SJSA1 (cell line): ENCODE measurements at places on chromosomes 7 and 10. TPM values are rescaled to one million over a fixed set of nuclear protein-coding genes. Genes with fewer than 3 reads are reported as not detected.
A peak's percentile ranks its signal among the peaks of the same experiment; 100 is the strongest.

C10orf62 gene
- total RNA-seq: not detected in 2 replicates

WEE2 gene
- total RNA-seq: not detected in 2 replicates

PRKG1 gene
- 0.41 TPM in 1 of 2 replicates, not detected in the other for total RNA-seq

TMEM72 gene
- total RNA-seq: not detected in 2 replicates

NEURL1 gene
- total RNA-seq: not detected in 2 replicates

DNA sequence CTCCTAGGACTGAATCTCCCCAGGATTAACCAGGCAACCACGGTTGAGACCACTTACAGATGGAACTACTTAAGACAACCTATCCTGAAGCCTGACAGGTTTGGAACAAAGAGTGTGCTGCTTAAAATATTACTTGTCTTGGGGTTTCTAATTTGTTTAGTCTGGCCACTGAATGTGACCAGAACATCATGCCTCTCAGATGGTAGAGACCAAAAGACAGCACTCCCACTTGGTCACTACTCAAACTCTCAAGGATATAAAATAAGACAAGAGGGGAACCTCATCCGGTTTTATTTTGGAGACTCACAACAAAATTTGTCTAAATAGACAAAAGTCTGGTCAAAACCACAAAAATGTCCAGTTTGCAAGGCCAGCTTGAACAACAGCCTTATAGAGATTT is 15.3 kb downstream of the MRPL32 start:
- H3K4me3 ChIP-seq: no peak overlapping the region
- H3K27ac ChIP-seq: no peak overlapping the region
- H3K36me3 ChIP-seq: no peaks in the 10 kb centered on the region
- no peaks in the 10 kb centered on the region for H3K27me3 ChIP-seq
- H3K4me1 ChIP-seq: 0 out of 2 replicates have a peak, but pooled peaks cover 5% of the 10 kb centered on the region
- DNase-seq: no peak

- no peak for DNase-seq
- no peak overlapping the region for H3K4me3 ChIP-seq
- peaks cover 47% of the 10 kb centered on the region for H3K4me1 ChIP-seq
- H3K27ac ChIP-seq: peak overlapping the region; percentile 86
Observed at GRCh38 chr10:110625356-110625894, 18.7 kb upstream of the RBM20 start.

GRCh38 chr10:8677642-8678041 is 623.2 kb downstream of the GATA3 start:
- no peaks in the 10 kb centered on the region for H3K4me1 ChIP-seq
- no peak overlapping the region for H3K27ac ChIP-seq
- no peak overlapping the region for H3K4me3 ChIP-seq
- DNase-seq: no peak

- H3K4me3 ChIP-seq: no peak overlapping the region
- no peaks in the 10 kb centered on the region for H3K27me3 ChIP-seq
- H3K4me1 ChIP-seq: peaks cover 2% of the 10 kb centered on the region
- 0 out of 2 replicates have a peak, but pooled peaks cover 6% of the 10 kb centered on the region for H3K36me3 ChIP-seq
- peak; percentile 55 for DNase-seq
Observed at GRCh38 chr7:28096713-28097112, 83.9 kb downstream of the JAZF1 start.

- DNase-seq: peak; percentile 28
- no peaks in the 10 kb centered on the region for H3K27me3 ChIP-seq
- H3K4me1 ChIP-seq: peaks cover 35% of the 10 kb centered on the region
- no peaks in the 10 kb centered on the region for H3K36me3 ChIP-seq
- no peak overlapping the region for H3K4me3 ChIP-seq
Observed at GRCh38 chr10:5565671-5566581, 41.2 kb downstream of the CALML3 start.

DNA sequence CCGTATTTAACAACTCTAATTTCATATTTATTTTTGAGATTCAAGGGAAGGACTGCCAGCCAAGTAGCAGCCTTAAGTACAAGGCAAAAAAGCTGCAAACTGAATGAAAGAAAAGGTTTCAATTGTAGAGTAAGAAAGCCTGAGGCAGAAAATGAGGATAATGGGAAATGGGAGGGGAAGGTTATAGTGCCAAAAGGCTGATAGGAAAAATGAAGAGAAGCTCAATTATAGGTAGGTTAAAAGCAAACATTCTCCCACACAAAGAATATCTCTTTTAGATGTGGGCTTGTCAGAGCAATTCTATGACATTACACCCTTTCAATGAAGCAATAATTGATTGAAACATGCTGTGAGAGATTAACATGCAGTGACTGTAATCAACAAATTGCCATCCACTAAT is 175.3 kb downstream of the RAPGEF5 start:
- DNase-seq: no peak
- no peaks in the 10 kb centered on the region; the same call in 1 of the 2 replicates for H3K27me3 ChIP-seq
- no peaks in the 10 kb centered on the region for H3K4me1 ChIP-seq
- H3K27ac ChIP-seq: no peak overlapping the region
- no peaks in the 10 kb centered on the region for H3K36me3 ChIP-seq

- no peaks in the 10 kb centered on the region for H3K36me3 ChIP-seq
- H3K4me1 ChIP-seq: no peaks in the 10 kb centered on the region
- H3K27me3 ChIP-seq: peaks cover 70% of the 10 kb centered on the region
- DNase-seq: no peak
- H3K4me3 ChIP-seq: no peak overlapping the region
- H3K27ac ChIP-seq: no peak overlapping the region
Observed at GRCh38 chr10:100567826-100568225, 32.1 kb downstream of the HIF1AN start.

DNA sequence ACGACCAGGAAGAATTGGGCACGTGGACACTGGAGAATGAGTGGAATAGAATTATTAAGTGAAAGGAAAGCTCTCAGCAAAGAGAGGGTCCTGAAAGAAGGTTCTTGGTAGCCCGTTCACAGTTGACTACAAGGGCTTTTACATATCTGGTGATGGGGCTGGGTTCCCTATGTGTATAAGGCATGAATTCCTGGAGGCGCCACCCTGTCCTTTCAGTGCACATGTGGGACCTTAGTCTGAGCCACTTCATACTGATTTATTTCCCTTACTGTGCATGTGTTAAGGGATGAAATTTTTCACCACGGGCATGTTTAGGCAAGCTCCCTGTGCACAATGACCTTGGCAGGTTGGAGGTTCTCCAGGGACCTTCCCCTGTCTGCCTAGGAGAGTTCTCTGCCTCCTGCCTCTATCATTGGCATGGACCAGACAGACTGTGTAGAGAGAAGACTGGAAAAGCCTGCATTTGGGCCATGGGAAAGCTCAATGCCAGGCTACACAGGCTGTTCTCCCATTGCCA is 145.9 kb upstream of the ITGB1 start:
- no peaks in the 10 kb centered on the region for H3K36me3 ChIP-seq
- H3K4me3 ChIP-seq: no peak overlapping the region
- no peaks in the 10 kb centered on the region; the same call in 1 of the 2 replicates for H3K4me1 ChIP-seq
- DNase-seq: no peak
- no peaks in the 10 kb centered on the region for H3K27me3 ChIP-seq

DNA sequence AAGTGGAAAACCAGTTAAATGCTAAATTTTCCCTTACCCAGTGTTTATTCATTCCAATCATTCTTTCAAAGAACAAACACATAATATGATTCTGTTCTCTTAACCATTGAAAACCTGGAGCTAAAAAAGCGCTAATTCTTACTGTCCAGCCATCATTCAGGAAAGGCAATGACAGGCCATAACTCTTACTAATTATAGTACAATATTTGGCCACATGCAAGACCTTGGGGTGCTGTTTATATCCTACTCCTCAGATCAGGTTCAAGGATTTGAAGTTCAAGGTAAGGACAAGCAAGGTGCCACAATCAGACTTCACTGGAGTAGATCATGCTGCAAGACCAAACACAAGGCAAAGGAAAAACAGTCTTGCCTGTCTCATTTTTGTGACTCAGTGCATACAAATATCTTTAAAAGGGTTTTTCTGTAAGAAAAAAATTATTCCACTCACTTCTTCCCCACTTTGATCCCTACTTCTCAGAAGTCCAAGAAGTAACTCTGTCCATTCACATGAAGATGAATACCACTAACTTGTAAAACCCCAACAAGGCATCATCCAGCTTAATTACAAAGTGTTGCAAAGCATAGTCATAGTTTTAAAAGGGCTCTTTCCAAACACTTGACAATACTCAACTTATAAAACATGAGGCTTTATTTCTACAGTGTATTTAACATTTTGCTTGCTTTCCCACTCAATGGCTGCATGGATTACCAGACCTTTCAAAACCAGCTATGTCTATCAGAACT is 153.0 kb downstream of the DOCK4 start:
- H3K4me3 ChIP-seq: no peak overlapping the region
- no peaks in the 10 kb centered on the region for H3K27me3 ChIP-seq
- DNase-seq: peak; percentile 31

DNA sequence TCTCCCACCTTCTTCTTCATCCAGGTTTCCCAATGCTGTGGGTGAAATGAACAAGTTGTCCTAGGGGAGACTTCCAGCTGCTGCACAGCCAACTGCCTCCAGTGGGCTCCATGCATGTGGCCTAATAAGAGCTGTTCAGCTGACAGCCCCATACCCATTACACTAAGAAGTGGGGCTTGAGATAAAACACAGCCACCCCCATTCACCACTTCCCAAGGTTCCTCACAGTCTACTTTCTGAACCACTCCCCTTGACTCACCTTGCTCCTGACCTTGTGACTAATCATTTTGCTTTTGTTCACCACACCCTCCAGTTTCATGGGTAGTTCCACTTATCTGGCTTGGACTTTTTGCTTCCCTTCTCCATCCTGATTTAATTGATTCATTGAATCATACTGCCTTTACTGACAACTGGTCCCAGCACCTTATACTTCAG is 119.3 kb downstream of the CABCOCO1 start:
- H3K36me3 ChIP-seq: no peaks in the 10 kb centered on the region
- no peak for DNase-seq
- H3K4me1 ChIP-seq: peaks cover 17% of the 10 kb centered on the region
- no peak overlapping the region for H3K4me3 ChIP-seq

DNA sequence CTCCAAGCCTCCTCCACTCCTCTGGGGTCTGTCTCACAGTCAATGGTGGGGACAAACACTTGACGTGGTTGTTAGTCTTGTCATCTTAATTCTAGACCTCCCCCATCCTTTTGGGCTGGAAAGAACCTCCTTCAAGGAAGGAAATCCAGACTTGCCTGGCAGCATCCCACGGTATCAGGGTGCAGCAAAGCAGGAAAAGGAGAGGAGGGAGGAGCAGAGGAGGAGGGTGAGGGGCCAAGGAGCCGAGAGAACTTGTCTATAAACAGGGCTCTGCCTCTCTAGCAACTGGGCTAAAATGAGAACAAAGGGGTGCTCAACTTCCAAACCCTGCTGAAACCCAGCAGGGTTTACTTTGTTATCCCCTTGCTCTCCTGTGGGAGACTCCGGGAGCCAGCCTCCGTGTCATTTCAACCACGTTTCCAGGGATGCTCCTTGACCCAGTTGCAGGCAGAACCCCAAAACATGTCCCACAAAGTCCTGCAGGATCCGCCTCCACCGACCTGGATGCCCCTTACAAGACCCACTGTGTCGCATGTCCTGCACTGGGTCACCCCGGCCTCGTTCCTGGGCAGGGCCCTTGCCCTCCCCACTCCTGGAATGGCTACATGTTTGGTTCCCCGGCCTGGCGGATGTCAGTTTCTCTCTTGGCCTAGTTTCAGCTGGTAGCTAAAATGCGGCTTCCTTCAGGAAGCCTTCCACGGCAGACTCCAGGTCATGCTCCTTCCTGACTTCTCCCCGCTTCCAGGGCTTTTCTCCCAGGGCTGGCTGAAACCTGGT is 69.7 kb upstream of the MGMT start:
- no peaks in the 10 kb centered on the region for H3K27me3 ChIP-seq
- DNase-seq: no peak

DNA sequence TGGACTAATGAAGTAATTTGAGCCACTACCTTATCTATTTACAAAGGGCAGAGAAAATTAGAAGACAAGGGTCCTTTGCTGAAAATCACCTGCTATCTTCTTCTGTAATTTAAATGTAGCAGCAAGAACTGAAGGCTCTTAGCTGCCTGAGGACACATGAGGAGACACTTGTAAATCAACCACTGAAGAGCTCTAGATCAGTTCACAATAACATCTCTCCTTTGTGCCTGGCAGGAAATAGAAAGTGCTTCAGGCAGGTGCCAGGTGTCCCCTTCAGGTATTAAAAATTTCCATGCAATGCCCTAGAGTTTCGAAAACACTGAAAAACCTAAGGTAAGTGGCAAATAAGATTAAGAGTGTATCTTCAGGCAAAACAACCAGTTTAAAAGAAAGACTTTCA is 474.6 kb downstream of the GRM8 start:
- no peaks in the 10 kb centered on the region for H3K36me3 ChIP-seq
- H3K4me1 ChIP-seq: no peaks in the 10 kb centered on the region
- DNase-seq: no peak
- H3K27me3 ChIP-seq: no peaks in the 10 kb centered on the region; the same call in 1 of the 2 replicates
- no peak overlapping the region for H3K4me3 ChIP-seq

DNA sequence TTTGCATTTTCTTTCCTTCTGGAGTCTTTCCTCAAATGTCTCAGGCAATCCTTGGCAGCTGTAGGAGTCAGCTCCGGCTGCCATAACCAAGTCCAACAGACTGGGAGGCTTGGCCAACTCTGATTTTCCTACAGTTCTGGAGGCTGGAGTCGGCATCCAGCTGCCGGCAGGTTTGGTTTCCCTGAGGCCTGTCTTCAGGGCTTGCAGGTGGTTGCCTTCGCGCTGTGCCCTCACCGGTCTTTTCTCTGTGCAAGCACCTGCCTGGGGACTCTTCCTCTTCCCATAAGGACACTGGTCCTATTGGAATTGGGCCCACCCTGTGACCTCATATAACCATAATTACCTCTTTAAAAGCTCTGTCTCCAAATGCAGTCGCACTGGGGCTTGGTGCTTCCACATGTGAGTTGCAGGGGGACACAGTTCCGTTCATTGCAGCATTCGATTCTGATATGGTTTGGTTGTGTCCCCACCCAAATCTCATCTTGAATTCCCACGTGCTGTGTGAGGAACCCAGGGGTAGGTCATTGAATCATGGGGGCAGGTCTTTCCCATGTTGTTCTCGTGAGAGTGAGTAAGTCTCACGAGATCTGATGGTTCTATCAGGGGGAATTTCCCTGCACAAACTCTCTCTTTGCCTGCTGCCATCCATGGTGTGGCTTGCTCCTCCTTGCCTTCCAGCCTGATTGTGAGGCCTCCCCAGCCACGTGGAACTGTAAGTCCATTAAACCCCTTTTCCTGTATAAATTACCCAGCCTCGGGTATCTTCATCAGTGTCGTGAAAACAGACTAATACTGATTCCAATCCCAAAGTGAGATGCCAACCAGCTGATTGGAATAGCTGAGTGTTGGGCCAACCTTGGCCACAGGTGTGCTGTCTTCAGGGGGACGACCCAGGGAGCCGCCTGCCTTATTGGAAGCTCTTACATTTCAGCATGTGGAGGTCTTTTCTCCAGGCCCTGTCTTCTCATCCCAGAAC is 7.9 kb downstream of the GALNTL5 start:
- no peak overlapping the region for H3K4me3 ChIP-seq
- no peaks in the 10 kb centered on the region for H3K36me3 ChIP-seq
- H3K4me1 ChIP-seq: no peaks in the 10 kb centered on the region
- H3K27me3 ChIP-seq: no peaks in the 10 kb centered on the region; the same call in 1 of the 2 replicates
- no peak overlapping the region for H3K27ac ChIP-seq

GRCh38 chr10:35685402-35685801 is 43.3 kb upstream of the FZD8 start:
- H3K27ac ChIP-seq: no peak overlapping the region
- H3K4me1 ChIP-seq: 0 out of 2 replicates have a peak, but pooled peaks cover 3% of the 10 kb centered on the region
- H3K4me3 ChIP-seq: no peak overlapping the region
- no peaks in the 10 kb centered on the region for H3K36me3 ChIP-seq
- no peak for DNase-seq
- H3K27me3 ChIP-seq: no peaks in the 10 kb centered on the region
